ENCODE measurements at places on chromosomes 5 and 9. TPM values are rescaled to one million over a fixed set of nuclear protein-coding genes. Genes with fewer than 3 reads are reported as not detected.

Gene ADAMTS19
- total RNA-seq, result 3.5 TPM

Gene UNC5A
- total RNA-seq, result 0.23 TPM

Gene TTF1
- total RNA-seq, result 13.4 TPM

- no peaks in the 10 kb centered on the region for H3K36me3 ChIP-seq
- no peaks in the 10 kb centered on the region for H3K27me3 ChIP-seq
These were observed 548 bp downstream of the CEP120 start for GRCh38 chr5:123422433-123423277.

DNA sequence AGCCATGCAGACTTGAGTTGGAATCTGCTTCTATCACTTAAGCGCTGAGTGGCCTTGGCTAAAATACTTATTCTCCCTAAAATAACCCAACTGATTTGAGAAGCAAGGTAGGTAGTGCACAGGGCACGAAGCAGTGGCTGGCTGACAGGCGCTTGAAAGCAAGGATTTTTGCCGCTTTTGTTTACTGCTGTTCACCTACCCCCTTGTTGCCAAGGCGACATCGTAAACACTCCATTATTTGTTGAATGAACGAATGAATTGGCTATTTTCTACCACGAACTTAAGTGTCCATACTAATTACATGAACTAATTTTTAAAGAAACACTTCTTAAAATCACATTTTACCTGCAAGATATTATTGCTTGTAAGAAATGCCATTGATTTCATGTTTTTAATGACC lies 98.0 kb downstream of the ANKH start:
- H3K27me3 ChIP-seq, result no peaks in the 10 kb centered on the region
- no peaks in the 10 kb centered on the region for H3K4me1 ChIP-seq
- DNase-seq, result no peak

Gene FAM81B
- total RNA-seq, result not detected

DNA sequence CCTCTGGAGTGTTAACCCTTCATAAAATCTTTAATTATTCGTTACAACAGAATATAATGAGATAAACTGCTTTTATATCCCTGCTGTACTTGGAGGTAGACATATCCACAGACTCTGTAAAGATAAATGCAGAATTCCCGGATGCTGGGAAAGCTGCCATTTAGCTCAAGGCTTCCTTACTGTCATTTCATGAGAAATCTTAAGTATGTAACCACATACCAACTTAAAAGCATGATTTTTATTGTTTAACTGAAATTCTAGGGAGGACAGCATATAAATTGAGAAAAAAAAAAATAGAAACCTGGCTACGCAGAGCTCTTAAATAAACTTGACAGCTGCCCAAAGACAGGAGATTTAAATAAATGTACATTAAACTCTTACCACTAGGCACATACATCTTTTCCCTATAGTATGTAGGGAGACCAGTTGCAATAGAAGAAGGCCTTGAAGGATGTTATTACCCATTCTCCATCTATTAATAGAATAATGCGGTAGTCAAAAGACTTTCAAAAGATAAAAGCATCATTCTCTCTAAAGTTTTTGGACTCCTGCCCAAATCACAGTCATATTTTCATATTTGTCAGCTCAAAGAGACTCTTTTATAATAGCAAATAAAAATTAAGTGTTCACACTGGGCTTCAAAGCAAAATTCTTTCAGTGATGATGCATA lies 373.8 kb downstream of the NDUFS4 start:
- no peak overlapping the region for H3K27ac ChIP-seq
- peaks cover 4% of the 10 kb centered on the region for H3K4me1 ChIP-seq
- no peak for DNase-seq
- no peak overlapping the region for H3K4me3 ChIP-seq

DNA sequence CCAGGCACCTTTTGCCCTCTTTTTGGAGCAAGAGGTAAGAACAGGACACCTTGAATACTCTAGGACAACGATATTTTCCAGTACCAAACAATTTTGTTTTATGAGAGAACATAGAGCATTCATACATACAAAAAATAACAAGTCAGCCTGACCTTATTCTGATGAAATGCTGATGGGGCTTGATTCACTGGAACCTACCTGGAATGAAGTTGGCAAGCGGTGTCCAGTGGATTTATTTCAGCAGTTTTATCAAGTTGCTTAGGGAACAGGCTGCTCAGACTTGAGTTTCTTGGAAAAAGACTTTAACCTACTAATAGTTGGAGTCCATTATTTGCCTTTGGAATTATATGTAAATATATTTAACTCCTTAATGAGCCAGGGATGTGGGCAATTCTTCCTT lies 322.0 kb downstream of the ARRDC3 start:
- no peak overlapping the region for H3K4me3 ChIP-seq
- peaks cover 7% of the 10 kb centered on the region for H3K4me1 ChIP-seq

- H3K4me1 ChIP-seq, result peaks cover 9% of the 10 kb centered on the region
- H3K27ac ChIP-seq, result no peak overlapping the region
- H3K36me3 ChIP-seq, result no peaks in the 10 kb centered on the region
These were observed 786 bp upstream of the NTNG2 start for GRCh38 chr9:132160802-132161742.

Gene OR1J2
- not detected for total RNA-seq

GRCh38 chr9:122389799-122390481 lies 19.1 kb downstream of the PTGS1 start:
- no peak overlapping the region for H3K4me3 ChIP-seq
- H3K4me1 ChIP-seq, result no peaks in the 10 kb centered on the region
- no peak for DNase-seq
- no peaks in the 10 kb centered on the region for H3K27me3 ChIP-seq

DNA sequence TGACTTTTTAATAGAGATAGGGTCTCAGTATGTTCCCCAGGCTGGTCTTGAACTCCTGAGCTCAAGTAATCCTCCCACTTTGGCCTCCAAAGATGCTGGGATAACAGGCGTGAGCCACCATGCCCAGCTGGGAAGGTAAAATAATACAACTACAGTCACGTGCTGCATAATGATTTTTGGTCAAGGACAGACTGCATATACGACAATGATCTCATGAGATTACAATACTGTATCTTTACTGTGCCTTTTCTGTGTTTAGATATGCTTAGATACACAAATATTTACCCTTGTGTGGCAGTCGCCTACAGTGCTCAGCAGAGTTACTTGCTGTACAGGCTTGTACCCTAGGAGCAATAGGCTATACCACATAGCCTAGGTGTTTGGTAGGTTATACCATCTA lies 14.2 kb upstream of the IRF1 start:
- no peak for DNase-seq
- H3K27me3 ChIP-seq, result no peaks in the 10 kb centered on the region
- no peaks in the 10 kb centered on the region for H3K36me3 ChIP-seq
- H3K4me3 ChIP-seq, result no peak overlapping the region
- H3K4me1 ChIP-seq, result peaks cover 3% of the 10 kb centered on the region
- H3K27ac ChIP-seq, result no peak overlapping the region

Gene TPPP
- total RNA-seq, result 4.8 TPM

GRCh38 chr9:89109666-89110065 lies 69.0 kb downstream of the SHC3 start:
- no peaks in the 10 kb centered on the region for H3K4me1 ChIP-seq
- no peak overlapping the region for H3K4me3 ChIP-seq
- no peak overlapping the region for H3K27ac ChIP-seq
- no peaks in the 10 kb centered on the region for H3K27me3 ChIP-seq
- DNase-seq, result no peak

GRCh38 chr5:117594166-117594565 lies 1019.5 kb upstream of the SEMA6A start:
- no peak overlapping the region for H3K27ac ChIP-seq
- no peaks in the 10 kb centered on the region for H3K27me3 ChIP-seq
- DNase-seq, result peak; percentile 32
- H3K4me1 ChIP-seq, result no peaks in the 10 kb centered on the region

Gene MYOZ3
- total RNA-seq, result 1.2 TPM

- no peak overlapping the region for H3K27ac ChIP-seq
- H3K4me1 ChIP-seq, result no peaks in the 10 kb centered on the region
- no peaks in the 10 kb centered on the region for H3K27me3 ChIP-seq
- H3K4me3 ChIP-seq, result no peak overlapping the region
These were observed 624.9 kb upstream of the GRAMD2B start for GRCh38 chr5:125798307-125798706.

GRCh38 chr9:133821601-133822429 lies 83.7 kb upstream of the SARDH start:
- H3K4me1 ChIP-seq, result no peaks in the 10 kb centered on the region
- no peak overlapping the region for H3K4me3 ChIP-seq
- H3K27me3 ChIP-seq, result no peaks in the 10 kb centered on the region
- no peak for DNase-seq
- no peaks in the 10 kb centered on the region for H3K36me3 ChIP-seq
- H3K27ac ChIP-seq, result no peak overlapping the region

GRCh38 chr9:36866840-36867239 lies 167.2 kb downstream of the PAX5 start:
- H3K4me1 ChIP-seq, result no peaks in the 10 kb centered on the region
- no peak for DNase-seq
- H3K27me3 ChIP-seq, result no peaks in the 10 kb centered on the region
- no peak overlapping the region for H3K4me3 ChIP-seq
- H3K36me3 ChIP-seq, result no peaks in the 10 kb centered on the region

Gene RALGDS
- total RNA-seq, result 26.6 TPM

- H3K4me3 ChIP-seq, result no peak overlapping the region
- H3K27me3 ChIP-seq, result no peaks in the 10 kb centered on the region
- no peak for DNase-seq
These were observed 62.9 kb upstream of the TNFAIP8 start for GRCh38 chr5:119292701-119293515.

Gene CERCAM
- 63.9 TPM for total RNA-seq
